Activated CD8-positive, alpha-beta memory T cell treated with anti-CD3 and anti-CD28 coated beads for 1 hour (primary cell): ENCODE measurements at places on chromosomes 11 and 22.

GRCh38 chr11:28525636-28526405 is 417.6 kb downstream of the METTL15 start:
- DNase-seq, result no peak

GRCh38 chr22:35314161-35314942 is 14.7 kb downstream of the TOM1 start:
- no peak for DNase-seq

- DNase-seq, result no peak
Measured at GRCh38 chr11:48031602-48032001, 51.2 kb downstream of the PTPRJ start.

GRCh38 chr11:67604815-67605214 is 1.9 kb upstream of the NDUFV1 start:
- DNase-seq, result no peak

- no peak for DNase-seq
Measured at GRCh38 chr22:47154621-47155081, 392.2 kb downstream of the TBC1D22A start.

- no peak for DNase-seq
Measured at GRCh38 chr11:17224727-17225126, 16.9 kb upstream of the PIK3C2A start.
